ENCODE measurements at places on chromosomes 6 and 20.

DNA sequence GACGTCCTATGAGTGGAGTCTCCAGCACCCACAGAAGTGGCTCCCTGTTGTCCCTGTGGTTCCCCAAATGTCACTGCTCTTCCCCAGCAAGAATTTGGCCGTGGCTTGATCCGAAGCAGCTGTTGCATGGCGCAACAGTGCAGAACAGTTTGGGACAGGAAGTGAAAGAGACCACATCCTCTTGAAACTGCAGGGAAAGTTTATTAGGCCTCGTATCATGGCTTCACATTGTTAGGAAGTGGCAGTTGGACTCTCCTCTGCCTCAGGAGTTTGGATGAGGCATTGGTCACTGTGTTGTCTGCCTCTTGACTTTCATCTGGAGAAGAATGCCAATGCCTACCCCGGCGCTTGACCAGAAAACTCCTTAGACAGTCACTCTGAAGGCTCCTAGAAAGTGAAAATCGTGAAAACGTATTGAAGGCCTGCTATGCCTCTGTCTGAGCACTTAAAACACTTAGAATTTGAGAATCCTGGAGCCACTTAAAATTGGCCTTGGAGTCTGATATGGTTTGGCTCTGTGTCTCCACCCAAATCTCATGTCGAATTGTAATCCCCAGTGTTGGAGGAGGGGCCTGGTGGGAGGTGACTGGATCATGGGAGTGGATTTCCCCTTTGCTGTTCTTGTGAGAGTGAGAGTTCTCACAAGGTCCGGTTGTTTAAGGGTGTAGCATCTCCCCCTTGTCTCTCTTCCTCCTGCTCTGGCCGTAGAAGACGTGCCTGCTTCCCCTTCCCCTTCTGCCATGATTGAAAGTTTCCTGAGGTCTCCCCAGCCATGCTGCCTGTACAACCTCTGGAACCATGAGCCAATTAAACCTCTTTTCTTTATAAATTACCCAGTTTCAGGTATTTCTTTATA, 334.9 kb upstream of the JARID2 start:
- H3K36me3 ChIP-seq = no peaks in the 10 kb centered on the region
- peak overlapping the region; percentile 70 for H3K27ac ChIP-seq
- peak; percentile 20 for DNase-seq
- H3K4me1 ChIP-seq = peaks cover 25% of the 10 kb centered on the region
- H3K27me3 ChIP-seq = no peaks in the 10 kb centered on the region

- no peaks in the 10 kb centered on the region for H3K27me3 ChIP-seq
- no peak overlapping the region for H3K27ac ChIP-seq
- H3K4me3 ChIP-seq = no peak overlapping the region
- H3K36me3 ChIP-seq = peaks cover 2% of the 10 kb centered on the region
- peaks cover 17% of the 10 kb centered on the region for H3K4me1 ChIP-seq
- DNase-seq = no peak
These were observed 97.7 kb downstream of the ATG5 start for GRCh38 chr6:106227612-106228507.

DNA sequence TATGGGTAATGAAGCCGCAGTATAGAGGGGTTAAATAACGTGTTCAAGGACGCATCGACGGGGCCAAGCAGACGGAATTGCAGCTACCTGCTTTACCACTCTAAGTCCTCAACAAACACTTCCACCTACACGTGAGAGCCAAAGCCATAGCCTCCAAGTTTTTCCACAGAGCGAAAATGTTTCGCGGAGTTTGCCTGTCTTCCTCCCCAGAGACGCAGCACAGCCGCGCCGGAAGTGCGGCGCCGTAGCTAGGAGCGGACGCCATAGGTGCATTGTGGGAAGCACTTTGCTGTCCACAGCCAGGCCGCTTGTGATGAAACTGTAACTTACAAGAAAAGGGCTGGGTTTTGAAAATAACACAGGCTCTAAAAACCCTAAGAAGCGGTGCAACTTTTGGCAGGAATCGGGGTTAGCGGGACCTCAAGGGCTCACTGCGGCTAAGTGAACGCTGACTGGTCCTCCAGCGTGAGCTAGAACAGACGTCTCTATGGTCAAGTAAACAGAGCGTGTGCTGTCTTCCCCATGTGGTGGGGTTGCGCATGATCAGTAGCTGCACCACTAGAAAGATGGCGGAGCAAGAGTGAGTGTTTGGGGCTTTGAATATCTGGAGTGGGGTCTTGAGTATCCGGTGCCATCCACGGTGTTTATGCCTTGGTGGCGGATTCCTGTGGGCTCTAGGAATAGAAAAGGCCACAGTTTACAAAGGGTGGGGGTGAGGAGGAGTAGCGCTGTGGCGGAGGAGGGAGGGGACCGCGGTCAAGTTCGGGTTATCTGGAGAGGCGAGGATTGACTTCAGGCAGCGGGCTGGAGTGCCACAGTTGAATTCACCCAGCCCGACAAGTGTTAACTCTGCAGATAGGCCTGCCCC, at the start of gene RPL7L1:
Gene RPL7L1 (plus strand): TSS at position 245 of the 868 bp plus-strand sequence. CDS start 295 bp downstream, at position 540.
- H3K27ac ChIP-seq = peak within 1 kb of the TSS; percentile 97
- no peaks in the 10 kb centered on the region for H3K27me3 ChIP-seq
- DNase-seq = peak; percentile 85
- peaks cover 15% of the 10 kb centered on the region for H3K36me3 ChIP-seq
- H3K4me1 ChIP-seq = peaks cover 38% of the 10 kb centered on the region

GRCh38 chr6:34528996-34529664, 27.0 kb downstream of the SPDEF start:
- H3K36me3 ChIP-seq = no peaks in the 10 kb centered on the region
- H3K4me1 ChIP-seq = peaks cover 5% of the 10 kb centered on the region
- no peaks in the 10 kb centered on the region for H3K27me3 ChIP-seq
- no peak for DNase-seq
- no peak overlapping the region for H3K4me3 ChIP-seq

DNA sequence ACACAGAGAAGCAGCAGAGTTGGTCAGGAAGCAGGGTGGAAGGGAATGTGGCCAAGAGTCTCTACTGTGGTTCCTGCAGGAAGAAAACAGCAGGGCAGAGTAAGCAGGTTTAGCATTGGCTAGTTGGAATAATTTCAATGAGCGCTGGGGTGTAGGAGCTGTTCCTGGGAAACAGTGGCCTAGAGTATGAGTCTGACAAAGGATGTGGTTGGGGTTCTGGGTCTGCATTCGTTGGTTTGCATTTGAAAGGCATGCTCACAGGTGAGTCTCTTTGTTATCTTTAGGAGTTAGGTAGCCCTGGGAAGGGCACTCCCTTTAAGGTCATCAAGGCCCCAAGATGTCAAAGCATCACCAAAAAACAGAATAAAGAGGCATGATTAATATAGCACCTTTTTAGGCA, 911.6 kb upstream of the SLC35B3 start:
- DNase-seq = no peak

DNA sequence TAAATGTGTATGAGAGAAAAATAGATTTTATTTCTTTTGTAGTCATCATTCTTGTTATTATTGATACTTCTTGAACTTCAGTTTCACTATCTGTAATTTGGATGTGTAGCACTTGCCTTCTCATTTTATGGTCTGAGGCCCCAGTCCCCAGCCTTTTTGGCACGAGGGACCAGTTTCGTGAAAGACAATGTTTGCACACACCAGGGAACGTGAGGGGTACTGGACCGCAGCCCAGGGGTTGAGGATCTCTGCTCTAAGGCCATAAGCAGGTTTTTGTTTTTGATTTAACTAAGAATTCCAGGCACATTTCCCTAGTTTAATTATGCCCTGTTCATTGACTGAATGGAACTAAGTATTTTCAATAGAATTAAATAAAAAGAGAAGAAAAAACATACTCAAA, 261.5 kb downstream of the BMP2 start:
- DNase-seq = no peak
- H3K4me1 ChIP-seq = no peaks in the 10 kb centered on the region
- no peak overlapping the region for H3K27ac ChIP-seq
- H3K4me3 ChIP-seq = no peak overlapping the region
- no peaks in the 10 kb centered on the region for H3K36me3 ChIP-seq

DNA sequence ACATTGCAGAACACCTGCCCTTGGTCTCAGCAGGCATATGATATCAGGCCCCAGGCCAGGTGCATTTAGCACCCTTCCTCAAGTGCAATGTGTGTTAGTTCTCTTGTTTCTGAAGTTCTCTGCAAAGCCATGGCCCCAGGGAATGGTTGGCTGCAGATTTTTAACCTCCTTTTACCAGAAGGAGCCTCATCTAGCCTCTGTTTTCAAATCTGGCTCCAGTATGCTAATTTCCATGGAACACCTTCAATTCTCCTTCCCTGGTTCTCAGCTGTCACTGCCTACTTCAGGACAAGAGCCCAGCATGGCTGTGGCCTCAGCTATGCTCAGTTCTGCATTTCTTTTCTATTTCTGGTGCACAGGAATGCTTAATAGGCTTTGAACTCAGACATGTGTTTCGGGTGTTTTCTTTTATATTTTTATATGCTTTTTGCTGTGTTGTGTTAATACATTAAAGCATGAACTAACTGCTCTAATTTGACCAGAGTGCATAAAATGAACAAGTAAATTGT, 51.6 kb upstream of the OGFRL1 start:
- H3K27ac ChIP-seq = no peak overlapping the region

DNA sequence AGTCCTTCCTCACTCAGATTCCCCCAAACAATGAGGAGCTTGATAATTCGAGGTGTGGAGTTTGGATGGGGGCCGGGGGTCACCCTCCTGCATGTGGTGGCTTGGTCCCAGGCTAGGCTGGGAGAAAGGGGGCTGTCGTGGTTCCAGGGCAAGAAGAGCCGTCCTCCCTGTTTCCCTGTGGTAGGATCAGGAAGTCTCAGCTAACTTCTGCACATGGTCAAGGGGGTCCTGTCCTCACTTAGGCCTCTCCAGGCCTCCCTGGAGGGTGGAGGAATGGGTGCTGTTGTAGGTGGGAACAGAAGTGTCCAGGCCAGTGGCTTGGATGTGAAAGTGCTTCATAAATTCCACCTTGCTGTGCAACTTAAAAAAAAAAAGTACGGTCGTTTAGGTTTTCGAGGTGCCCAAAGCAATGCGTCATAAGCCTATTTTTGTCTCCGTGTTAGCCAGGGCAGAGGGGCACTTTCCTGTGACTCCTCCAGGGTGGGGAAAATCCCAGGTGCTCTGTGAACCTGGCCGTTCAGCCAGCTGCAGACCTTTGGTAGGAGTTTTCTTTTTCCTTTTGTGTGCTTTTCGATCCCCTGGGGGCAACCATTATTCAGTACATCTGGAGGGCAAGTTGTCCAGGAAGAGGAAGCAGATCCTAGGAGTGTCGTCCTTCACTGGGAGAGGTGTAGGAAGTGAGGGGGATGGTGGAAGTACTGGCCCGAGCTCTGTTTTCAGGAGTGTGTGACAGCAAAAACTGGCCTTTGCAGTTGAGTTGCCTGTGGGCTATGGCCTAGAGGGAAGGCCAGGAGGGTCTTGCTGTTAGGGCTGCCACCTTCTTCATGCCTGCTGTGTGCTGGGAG, 9.6 kb downstream of the IGF2R start:
- no peaks in the 10 kb centered on the region for H3K27me3 ChIP-seq
- peak overlapping the region; percentile 93 for H3K27ac ChIP-seq
- peaks cover 98% of the 10 kb centered on the region for H3K4me1 ChIP-seq

DNA sequence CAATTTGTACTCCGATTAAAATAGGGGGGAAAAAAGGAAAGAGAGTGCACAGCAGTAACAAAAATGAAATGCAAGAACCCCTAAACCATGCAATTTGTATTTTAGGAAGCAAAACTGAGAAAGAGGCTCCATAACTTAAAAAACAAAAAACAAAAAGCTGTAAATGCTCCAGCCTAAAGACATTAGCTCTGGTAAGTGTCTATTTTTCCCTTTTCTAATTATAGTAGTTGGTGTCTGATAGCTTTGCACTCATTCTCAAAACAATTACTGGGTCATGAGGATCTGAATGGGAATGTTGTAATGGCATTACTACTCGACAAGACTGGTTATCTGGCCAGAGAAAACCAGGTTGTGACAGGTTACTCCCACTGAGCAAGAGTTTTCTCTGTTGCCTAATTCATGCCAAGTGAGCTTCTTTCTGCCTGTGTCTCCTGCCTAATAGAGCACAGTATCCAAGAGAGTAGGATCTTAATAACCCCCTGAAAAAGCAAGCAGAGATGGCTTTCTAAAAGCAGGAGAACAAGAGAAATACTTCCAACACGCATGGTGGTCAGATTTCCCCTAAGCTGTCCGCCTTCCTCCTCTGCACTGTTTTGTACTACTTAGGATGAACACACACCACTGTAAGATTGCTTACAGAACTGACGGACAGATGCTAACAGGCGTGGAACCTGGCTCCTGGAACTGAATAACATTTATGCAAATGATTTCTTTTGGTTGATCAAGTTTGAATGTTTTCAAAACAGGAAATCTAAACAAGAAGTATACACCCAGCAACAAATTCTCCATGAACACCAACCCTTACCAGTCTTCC, 86.4 kb downstream of the FKBP5 start:
- no peaks in the 10 kb centered on the region for H3K27me3 ChIP-seq
- H3K4me3 ChIP-seq = peak overlapping the region; percentile 66
- peaks cover 26% of the 10 kb centered on the region for H3K36me3 ChIP-seq
- H3K4me1 ChIP-seq = peaks cover 75% of the 10 kb centered on the region

Measured in activated T-cell treated with anti-CD3 and anti-CD28 coated beads, Interleukin-2, amount 50 U/mL, for 72 hours (primary cell).